ENCODE measurements at places on chromosomes 2 and 18. TPM values are rescaled to one million over a fixed set of nuclear protein-coding genes. Genes with fewer than 3 reads are reported as not detected.

GRCh38 chr2:221555494-221555846 is 16.6 kb downstream of the EPHA4 start:
- no peak for DNase-seq

DNA sequence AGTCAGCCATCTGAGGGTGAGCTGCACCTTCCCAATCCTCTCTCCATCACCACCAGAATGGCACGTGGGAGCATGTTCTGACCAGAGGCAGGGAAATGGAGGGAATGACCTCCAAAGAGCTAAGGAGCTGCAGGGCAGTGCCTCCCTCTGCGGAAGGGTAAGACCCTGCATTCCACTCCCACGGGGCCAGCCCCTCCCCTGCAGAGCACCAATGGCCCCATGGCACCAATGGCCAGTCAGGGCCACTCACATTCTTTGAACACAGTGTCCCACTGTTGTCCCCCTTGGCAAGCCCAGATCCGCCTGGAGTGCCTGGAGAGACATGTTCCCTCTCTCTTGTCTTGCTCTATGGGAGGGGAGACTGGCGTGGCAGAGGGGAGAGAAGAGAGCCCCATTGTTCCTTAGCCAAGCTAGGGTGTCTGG is 164.4 kb downstream of the TNS1 start:
- DNase-seq, result no peak

- no peak for DNase-seq
Observed at GRCh38 chr2:119233326-119234020, 9.8 kb downstream of the STEAP3 start.

DNA sequence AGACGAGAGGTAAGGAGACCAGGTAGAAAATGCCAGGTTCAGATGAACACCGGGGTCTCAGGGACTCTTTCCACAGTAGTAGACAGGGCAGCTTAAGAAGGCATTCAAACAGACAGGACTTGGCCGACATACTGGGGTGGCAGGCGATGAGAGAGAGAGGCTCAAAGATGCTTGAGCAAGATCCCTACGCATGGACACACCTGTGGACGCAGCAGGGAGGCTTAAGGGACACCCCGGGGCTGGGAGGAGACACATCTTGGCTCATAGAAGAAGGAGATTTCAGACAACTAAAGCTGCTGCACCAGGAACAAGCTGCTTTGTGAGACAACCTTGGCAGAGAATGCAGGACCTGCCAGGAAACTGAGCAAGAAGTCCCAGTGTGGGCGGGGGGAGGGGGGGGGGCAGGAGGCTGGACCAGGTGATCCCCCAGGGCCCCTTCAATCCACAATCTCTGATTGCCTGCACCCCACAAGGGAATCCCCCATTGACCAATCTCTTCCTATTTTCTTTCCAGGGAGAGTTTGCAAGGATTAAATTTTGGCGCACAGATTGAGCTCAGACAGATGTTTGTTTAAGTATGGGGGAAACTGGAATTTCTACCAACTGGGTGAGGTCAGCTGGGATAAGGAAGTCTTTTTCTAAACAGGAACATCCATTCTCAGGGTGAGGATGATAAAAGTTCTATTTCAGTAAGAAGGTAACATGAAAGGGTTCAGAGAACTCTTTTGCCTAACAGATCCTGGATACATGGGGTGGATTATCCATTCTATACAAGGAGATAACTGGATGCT is 400.7 kb downstream of the NBAS start:
- DNase-seq, result no peak

GRCh38 chr18:8439055-8439454 is 170.2 kb upstream of the RAB12 start:
- no peak for DNase-seq

The ACTR1B gene
- 67.4 TPM for total RNA-seq

DNA sequence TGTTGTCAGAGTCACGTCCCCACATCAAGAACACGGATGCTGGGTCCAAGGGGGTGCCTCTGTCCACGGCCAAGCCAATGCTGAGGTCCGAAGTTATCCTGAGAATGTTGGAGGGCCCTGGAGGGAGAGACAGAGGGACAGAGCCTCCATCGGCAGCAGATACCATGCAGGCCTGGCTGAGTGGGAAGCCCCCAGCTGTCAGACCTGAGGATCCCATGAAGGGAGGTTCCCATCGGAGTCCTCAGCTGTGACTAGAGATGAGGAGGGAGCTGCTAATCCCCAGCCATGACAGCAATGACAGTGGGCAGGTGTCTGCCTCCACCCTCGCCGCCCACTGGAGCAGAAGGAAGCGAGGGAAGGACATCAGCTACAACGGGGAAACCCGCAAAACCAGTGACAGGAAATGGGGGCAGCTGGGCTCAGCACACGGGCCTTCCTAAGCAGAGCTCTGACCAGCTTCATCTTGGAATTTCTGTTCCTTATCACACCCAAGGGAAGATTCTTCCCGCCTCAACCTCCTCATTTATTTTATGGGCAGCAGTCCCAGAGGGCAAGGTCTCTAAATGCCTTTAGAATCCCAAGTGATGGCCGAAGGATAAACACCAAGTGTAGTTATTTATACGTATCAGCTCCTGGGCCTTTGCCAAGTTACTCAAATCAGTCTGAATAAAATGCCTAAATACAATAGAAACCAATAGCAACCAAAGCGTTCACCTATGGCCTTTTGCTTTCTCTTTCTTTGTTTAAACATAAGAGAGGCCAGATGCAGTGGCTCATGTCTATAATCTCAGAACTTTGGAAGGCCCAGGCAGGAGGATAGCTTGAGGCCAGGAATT is 32.2 kb downstream of the FAM178B start:
- DNase-seq, result no peak

- DNase-seq, result no peak
Observed at GRCh38 chr18:45287531-45287930, 327.7 kb upstream of the SLC14A2 start.

DNA sequence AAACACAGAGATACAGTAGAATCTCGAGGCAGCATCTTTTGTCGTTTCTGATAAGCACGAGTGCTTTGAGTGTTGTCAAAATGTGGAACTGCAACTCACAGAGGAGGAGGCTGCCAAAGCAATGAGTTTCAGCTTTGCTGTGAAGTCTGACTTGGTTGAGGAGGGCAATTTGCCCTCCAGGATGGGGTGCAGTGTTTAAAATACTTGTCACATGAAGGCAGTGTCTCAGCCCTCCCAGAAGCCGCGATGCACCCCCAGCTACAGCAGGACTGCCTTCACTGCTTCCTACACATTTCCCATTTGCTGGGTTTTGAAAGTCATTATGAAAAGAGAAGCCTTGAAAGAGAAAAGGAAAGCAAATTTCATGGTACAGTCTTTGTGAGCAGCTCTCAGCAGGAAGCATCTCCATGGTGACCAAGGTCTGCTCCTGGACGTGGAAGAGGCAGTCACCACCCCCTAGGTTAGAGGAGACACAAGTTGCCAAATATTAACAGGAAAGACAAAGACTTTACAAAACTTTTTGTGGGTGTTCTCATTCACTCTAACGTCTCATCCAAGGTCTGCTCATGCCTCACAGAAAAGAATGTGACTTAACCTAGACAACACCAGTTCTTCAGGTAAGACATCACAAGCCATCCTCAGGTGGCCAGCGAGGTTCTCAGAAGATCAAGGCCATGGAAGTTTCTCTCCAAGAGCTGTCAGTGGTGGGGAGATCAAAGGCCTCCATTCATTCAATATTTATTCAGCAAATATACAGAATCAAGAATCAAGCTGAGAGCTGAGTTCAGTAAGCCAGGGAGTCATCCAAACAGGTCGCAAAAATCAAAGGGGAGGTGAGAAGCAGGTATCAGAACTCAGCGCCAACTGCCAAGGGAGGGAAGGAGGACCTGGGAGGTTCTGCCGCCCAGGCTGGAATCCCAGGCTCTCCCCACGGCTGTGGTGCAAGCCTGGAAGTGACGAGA is 476.0 kb downstream of the EIPR1 start:
- DNase-seq, result no peak

The LOXL3 gene
- 6.4 TPM for total RNA-seq

- DNase-seq, result no peak
Observed at GRCh38 chr18:23941791-23942190, 72.8 kb upstream of the TTC39C start.

Measured in ureter (tissue), 1 donor.